ENCODE measurements at places on chromosomes 5 and 9. TPM values are rescaled to one million over a fixed set of nuclear protein-coding genes. Genes with fewer than 3 reads are reported as not detected.
A peak's percentile ranks its signal among the peaks of the same experiment; 100 is the strongest.

GRCh38 chr9:23820451-23821374 lies 5.3 kb downstream of the ELAVL2 start:
- DNase-seq, result peak; percentile 55

- DNase-seq, result no peak
These were observed 59.4 kb upstream of the BASP1 start for GRCh38 chr5:17157916-17158529.

DNA sequence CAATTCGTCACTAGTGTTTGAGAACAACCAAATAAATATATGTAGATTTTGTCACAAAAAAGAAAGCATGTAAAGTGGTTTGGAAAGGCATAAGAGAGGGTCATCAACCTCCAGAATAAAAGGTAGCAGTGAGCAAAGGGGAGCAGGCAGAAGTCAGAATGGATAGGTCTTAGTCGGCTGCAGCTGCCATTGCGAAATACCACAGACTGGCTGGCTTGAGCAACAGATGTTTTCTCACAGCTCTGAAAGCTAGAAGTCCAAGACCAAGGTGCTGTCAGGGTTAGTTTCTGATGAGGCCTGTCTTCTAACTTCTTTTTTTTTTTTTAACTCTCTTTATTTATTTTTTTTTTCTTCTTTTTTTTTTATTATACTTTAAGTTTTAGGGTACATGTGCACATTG lies 208.1 kb upstream of the PIK3R1 start:
- peak; percentile 45 for DNase-seq

- no peak for DNase-seq
These were observed 20.3 kb upstream of the MATR3 start for GRCh38 chr5:139273322-139273571.

- no peak for DNase-seq
These were observed 21.6 kb downstream of the MRPL22 start for GRCh38 chr5:154962494-154962893.

DNA sequence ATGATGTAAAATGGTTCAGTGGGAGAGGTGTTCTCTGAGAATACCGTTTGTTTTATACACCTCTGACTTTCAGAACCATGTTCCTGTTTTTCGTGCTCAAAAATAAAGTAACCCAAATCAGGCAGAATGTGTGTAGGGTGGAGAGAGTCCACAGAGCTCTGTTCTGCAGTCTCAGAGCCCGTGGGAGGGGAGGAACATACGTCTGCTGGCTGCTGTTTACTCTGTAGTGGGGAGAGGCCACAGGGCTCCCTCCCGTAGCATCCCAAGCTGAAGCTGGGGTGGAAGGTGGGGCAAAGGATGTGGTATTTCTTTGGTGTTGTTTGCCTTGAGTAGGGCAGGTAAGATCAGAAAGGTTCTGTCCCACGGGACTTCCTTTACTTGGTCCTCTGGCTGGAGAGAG lies 348.5 kb downstream of the DNAH5 start:
- no peak for DNase-seq

GRCh38 chr9:97394881-97395280 lies 17.0 kb upstream of the TDRD7 start:
- DNase-seq, result no peak

DNA sequence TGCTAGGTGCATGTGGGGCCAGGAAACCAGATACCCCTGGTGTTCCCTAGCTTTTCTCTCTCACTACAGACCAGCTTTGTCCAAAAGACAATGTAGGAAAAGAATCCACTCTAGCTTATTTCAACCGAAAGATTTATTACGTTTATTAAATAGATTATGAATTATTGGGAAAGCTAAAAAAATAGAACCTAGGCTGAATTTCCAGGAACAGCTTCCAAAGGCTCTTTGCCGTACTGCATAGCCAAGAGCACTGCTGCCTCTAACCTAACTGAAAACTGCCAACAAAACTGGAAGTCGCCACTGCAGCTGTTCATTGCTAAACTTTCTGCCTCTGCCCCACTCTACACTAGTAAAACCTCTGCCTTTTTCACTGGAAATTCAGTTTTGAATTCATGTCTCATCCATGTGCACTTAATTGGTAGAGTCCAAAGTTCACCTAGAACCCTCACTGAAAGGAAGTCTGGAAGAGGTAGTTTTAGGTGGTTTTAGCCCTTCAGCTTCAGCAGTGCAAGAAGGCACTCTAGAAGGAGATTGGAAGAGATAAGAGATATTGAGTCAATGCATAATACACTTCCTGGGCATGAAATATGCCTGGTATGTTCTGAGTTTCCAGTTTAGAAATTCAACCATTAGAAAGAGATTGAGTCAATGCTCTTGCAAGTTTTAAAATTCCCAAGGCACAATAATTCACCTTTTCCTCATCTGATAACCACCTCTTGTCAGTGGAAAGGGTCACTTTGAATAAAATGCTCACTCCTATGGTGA lies 927.9 kb downstream of the MAT2B start:
- DNase-seq, result no peak

- DNase-seq, result peak; percentile 65
These were observed 29.8 kb upstream of the HMCN2 start for GRCh38 chr9:130235558-130236435.

DNA sequence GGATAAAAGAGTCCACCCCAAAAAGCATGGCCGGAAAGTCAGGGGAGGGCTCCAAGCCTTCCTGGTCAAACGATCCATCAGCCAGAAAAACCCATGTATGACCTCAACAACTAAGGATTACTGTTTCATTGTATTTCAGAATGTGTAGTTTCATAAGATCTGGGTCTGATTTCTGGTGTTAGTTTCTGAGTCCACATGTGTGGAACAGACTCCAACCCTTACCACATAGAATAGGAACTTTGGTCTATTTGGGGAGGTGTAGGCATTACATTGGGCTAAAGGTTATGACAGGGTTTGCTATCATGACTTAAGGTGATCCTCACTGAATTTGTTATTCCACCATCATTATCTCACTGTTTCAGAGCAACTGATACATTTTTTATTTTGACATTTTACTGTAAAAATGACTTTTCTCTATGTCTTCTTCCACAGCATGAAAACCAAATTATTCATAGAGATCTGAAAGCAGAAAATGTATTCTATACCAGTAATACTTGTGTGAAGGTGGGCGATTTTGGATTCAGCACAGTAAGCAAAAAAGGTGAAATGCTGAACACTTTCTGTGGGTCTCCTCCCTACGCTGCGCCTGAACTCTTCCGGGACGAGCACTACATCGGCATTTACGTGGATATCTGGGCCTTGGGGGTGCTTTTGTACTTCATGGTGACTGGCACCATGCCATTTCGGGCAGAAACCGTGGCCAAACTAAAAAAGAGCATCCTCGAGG lies 33.5 kb downstream of the HMGCS1 start:
- DNase-seq, result no peak

Gene AFAP1L1
- 34.3 TPM for total RNA-seq

Gene F2R
- total RNA-seq, result 8.6 TPM

Gene GNA14
- 1.8 TPM for total RNA-seq

Gene ARSI
- 0.35 TPM for total RNA-seq

Gene PRRX2
- 1.5 TPM for total RNA-seq

Gene SLC6A19
- total RNA-seq, result not detected

Gene CATSPER3
- not detected for total RNA-seq

Gene FAM114A2
- 8.8 TPM for total RNA-seq

Gene CDH9
- total RNA-seq, result not detected

Data from heart left ventricle (tissue), 16 donors.